ENCODE measurements at places on chromosomes 6 and 20.

GRCh38 chr6:119749335-119749734 is 399.8 kb upstream of the MAN1A1 start:
- DNase-seq = no peak

DNA sequence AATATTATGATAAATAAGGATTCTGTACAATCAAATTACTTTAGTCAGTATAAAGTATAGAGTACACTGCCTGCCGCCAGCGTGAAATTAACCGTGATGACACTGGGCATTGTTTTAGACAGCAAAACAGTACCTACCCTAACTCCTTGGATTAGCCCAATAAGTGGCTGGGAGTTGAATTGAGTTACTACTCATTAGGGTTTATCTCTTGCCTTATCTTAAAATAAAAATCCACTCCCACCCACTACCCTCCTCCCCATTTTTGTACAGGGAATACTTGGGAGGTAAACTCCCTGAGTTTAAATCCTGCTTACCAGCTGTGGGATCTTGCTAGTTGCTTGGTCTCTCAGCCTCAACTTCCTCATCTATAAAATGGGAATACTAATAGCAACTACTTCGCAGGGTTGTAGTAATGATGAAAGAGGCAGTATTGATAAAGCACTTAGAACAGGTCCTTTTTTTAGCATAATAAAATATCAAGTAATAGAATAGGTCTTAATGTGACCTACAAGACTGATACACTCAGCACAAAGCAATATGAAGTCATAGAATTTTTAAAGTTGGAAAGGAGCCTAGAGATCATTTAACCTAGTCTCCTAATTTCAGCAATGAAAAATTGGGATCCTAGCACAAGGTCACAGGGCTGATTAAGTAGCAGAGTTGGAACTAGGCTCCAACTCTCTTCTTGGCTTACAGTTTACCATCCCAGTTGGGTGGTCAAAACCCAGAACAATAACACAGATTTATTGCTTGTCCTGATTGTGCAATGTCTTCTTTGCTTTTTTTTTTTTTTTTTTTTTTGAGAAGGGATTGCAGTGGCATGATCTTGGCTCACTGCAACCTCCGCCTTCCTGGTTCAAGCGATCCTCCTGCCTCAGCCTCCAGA is 23.8 kb downstream of the PHACTR2 start:
- no peak for DNase-seq

GRCh38 chr20:20793591-20793990 is 81.1 kb upstream of the RALGAPA2 start:
- DNase-seq = no peak

GRCh38 chr20:10433014-10433622 is 904 bp downstream of the MKKS start:
- peak; percentile 43 for DNase-seq

- no peak for DNase-seq
Observed at GRCh38 chr6:16821834-16822264, 60.6 kb upstream of the ATXN1 start.

- no peak for DNase-seq
Observed at GRCh38 chr6:170075659-170076223, 215.1 kb downstream of the DLL1 start.

DNA sequence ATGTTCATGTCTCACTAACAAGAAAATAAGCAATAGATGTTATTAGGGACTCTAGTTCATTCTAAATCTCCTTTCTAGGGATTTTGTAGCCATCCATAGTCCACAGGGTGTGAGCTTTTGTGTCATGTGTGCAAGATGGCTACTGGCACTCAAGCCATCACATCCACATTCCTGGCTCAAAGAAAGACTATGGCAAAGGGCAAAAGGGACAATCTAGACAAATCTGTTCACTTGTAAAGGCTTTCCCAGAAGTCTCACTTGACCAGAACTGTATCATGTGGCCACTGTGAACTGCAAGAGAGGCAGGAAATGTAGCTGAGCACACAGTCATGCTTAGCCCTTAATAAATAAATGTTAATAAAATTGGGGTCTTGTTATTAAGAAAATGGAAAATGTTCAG is 212.6 kb upstream of the EXOC2 start:
- no peak for DNase-seq

DNA sequence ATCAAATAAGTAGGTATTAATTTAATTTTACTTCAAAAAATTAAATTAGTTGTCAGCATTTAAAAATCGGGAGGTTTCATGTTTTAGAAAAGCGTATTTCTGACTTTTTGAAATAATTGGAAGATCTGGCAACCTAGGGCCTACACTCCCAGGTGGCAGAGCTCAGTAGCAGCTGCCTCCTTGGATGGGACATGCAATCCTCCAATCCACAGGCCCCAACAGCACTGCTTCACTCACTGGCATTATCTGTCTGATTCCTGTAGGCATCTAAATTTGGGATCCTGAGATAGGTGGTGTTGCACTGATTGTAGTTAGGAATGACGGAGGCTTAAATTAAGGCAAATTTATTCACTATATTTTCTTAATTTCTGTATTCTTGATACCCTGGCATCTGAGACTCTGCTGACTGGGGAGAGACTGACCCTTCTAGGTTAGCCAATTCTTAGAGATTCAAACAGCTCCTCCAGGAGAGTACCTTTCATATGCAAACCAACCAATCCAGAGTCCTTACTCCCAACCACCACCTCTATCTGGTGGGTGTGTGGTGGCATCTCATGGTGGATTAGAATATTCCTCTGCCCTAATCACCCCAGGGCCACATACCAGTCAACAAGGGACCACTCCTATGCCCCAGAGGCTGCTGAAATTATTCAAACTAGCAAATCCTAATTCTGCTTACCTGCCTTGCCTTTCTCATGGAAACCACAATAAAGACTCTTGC is 146.6 kb upstream of the GLP1R start:
- no peak for DNase-seq

DNA sequence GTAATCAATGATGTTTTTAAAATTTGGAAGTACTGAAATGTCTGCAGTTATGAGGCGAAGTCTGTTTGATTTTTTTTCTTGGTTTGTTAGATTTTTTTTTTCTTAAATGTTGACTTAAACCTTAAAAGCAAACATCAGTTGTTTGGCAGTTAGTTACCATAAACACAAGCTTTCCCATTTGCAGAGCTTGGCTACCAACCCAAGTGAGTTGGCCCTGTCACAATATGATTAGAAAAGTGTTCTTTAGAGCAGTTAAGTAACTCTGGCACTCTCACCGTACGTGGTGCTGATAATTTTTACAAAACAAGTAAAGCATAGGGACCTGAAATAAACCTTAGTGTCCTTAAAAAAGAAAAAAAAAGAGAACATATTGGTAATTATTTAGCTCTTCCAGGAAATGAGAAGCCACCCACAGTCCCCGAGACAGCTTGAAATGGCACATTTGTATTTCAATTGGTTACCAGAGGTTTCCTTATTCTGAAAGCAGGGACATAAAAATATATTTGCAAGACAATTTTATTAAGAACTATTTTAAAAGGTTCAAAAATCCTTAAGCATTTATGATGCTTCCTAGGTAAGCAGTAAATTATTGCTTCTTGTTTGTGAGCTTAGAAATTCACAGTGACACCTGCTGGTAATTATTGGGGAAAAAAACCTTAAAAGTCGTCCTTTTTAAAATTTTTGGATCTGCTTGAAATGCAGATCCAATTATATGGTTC is 3.9 kb downstream of the HEY2 start:
- DNase-seq = no peak

GRCh38 chr6:84182001-84182400 is 45.4 kb downstream of the CEP162 start:
- DNase-seq = no peak

GRCh38 chr20:33177866-33178265 is 9.9 kb downstream of the BPIFA2 start:
- DNase-seq = no peak

DNA sequence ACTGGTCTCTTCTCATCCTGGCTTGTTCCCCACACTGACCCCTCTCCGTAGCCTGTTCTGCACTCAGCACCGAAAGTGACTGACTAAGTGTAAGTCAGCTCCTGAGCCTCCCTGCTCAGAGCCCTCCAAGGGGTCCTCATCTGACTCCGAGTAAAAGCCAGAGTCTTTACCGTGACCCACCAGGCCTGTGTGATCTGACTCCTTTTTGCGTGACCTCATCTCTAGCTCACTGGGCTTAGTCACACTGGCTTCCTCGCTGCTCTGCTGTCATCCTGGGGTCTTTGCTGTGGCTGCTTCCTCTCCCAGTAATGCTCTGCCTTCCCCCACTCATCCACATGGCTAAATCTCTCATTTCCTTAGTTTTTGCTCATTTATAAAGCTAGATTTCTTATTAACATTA is 116.6 kb downstream of the PLCB4 start:
- DNase-seq = no peak

GRCh38 chr6:168133687-168134559 is 54.9 kb upstream of the FRMD1 start:
- no peak for DNase-seq

DNA sequence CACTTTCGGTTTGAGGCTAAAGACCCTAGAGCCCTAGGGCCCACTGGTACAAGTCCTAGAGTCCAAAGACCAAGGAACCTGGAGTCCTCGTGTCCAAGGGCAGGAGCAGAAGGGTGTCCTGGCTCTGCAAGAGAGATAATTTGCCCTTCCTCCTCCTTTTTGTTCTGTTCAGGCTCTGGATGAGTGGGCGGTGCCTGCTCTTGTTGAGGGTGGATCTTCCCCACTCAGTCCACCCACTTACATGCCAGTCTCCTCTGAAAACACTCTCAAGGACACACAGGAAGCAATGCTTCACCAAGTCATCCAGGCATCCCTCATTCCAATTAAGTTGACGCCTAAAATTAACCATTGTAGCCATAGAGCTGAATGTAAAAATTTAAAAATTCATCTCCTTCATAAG is 102.1 kb downstream of the UST start:
- no peak for DNase-seq

DNA sequence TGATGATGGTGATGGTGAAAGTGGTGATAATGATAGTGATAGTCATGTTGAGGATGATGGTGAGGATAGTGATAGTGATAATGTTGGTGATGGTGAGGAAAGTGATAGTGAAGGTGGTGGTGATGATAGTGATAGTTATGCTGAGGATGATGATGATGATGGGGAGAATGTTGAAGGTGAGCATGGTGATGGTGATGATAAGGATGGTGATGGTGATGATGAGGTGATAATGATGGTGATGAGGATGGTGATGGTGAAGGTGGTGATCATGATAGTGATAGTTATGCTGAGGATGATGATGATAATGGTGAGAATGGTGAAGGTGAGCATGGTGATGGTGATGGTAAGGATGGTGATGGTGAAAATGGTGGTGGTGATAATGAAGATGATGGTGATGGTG is 64.9 kb upstream of the ZNF337 start:
- DNase-seq = no peak

DNA sequence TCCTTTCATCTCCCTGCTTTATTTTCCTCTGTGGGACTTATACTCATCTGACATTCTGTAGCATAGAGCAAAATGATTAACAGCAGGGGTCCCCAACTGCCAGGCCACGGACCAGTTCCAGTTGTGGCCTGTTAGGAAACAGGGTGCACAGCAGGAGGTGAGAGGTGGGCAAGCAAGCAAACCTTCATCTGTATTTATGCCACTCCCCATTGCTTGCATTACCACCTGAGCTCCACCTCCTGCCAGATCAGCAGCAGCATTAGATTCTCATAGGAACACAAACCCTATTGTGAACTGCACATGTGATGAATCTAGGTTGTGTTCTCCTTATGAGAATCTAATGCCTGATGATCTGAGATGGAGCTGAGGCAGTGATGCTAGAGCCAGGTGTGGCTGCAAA is 130.5 kb upstream of the SLC24A3 start:
- DNase-seq = no peak

DNA sequence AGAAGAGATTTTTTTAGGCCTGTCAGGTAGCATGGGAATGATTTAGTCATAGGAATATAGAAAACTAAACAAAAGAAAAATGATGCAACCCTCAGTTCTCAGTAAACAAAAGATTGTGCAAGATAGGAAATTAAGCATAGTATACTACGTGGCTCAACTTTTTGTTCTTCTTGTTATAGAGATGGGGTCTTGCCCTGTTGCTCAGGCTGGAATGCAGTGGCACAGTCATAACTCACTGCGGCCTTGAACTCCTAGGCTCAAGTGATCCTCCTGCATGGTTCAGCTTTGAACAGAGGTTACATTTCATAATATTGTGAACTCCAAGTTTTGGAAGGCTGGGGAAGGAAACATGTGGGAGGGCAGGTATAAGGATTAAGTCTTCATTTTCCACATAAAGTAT is 28.5 kb downstream of the SLX4IP start:
- DNase-seq = no peak

- DNase-seq = no peak
Observed at GRCh38 chr20:878511-879307, 37.4 kb downstream of the ANGPT4 start.

- no peak for DNase-seq
Observed at GRCh38 chr6:145960918-145961589, 3.1 kb downstream of the SHPRH start.

DNA sequence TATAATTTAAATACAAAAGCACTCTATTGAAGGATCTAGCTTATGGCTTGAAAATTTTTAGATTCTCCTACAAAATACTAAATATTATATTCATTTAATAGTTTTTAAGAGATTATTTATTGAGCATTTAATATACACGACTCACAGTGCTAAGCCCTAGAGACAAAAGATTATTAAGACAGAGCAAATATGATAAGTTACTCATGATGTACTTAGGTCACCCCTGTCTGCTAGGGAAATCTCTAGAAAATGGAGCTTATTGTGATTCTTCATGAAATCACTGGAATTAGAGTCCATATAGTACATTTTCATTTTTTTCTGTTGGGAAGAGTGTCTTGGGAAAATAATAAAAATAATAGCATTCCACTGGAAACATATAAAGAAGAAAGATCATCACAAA is 37.8 kb downstream of the BEND6 start:
- DNase-seq = no peak

GRCh38 chr6:51608383-51608782 is 479.0 kb downstream of the PKHD1 start:
- no peak for DNase-seq

DNA sequence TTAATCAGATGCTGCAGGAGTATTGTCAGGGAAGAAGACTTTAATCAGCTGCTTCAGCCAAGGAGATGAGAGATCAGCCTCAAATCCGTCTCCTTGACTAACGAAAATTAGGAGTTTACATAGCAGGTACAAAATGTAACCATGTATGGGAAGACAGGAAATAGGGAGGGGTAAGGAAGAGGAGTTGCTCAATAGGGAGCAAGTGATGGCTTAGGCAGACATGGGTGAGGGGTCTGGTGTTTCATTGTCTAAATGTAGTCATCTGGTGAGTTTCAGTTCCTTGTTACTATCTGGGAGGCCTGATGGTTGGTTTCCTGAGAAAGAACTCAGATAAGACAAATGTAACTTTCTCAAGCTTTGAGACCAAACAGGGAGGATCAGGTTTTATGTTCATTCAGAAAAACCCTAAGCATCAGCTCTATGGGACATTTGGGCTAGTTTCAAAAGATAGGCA is 217.3 kb upstream of the SULF2 start:
- DNase-seq = no peak

All from NCI-H526 treated with DMSO at 0.1 percent for 48 hours (cell line).